ENCODE measurements at places on chromosomes 13 and 19.

- DNase-seq: no peak
Observed at GRCh38 chr13:44394658-44395057, 21.0 kb downstream of the SERP2 start.

DNA sequence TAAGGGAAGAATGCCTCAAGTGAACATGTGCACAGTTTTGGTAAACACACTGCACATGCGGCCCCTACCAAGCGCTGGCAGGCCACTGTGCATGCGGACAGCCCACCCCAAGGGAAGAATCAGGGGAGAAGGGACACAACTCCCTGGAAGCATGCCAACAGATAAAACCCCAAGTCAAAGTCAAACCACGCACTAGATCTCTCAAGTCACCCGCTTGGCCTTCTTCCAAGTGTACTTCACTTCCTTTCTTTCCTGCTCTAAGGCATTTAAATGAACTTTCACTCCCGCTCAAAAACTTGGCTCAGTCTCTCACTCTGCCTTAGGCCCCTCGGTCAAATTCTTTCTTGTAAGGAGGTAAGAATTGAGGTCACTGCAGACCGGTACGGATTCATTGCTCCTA lies 4.6 kb upstream of the RFXAP start:
- no peak for DNase-seq

DNA sequence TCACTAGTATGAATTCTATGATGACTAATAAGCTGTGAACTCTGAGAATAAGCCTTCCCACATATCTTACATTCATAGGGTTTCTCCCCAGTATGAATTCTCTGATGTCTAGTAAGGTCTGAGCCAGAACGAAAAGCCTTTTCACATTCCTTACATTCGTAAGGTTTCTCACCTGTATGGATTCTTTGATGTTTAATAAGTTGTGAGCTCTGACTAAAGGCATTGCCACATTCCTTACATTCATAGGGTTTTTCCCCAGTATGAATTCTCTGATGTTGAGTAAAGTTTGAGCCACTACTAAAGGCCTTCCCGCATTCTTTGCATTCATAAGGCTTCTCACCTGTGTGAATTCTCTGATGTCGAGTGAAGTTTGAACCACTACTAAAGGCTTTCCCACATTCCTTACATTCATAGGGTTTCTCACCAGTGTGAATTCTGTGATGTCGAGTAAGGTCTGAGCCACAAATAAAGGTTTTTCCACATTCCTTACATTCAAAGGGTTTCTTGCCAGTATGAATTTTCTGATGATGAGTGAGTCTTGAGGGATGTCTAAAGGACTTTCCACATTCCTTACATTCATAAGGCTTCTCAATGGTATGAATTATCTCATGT lies 30.7 kb upstream of the ZFP82 start:
- DNase-seq: no peak

- DNase-seq: peak; percentile 27
Observed at GRCh38 chr19:13507053-13507611, 853 bp upstream of the CACNA1A start.

- DNase-seq: no peak
Observed at GRCh38 chr13:110217085-110217484, 89.9 kb downstream of the COL4A1 start.

- DNase-seq: no peak
Observed at GRCh38 chr19:1447504-1447903, 2.4 kb upstream of the APC2 start.

- no peak for DNase-seq
Observed at GRCh38 chr19:7408251-7408650, 59.5 kb downstream of the ARHGEF18 start.

GRCh38 chr13:114130837-114131582 lies 1.4 kb downstream of the RASA3 start:
- DNase-seq: peak; percentile 98

- no peak for DNase-seq
Observed at GRCh38 chr13:36431204-36432105, 840 bp upstream of the CCNA1 start.

DNA sequence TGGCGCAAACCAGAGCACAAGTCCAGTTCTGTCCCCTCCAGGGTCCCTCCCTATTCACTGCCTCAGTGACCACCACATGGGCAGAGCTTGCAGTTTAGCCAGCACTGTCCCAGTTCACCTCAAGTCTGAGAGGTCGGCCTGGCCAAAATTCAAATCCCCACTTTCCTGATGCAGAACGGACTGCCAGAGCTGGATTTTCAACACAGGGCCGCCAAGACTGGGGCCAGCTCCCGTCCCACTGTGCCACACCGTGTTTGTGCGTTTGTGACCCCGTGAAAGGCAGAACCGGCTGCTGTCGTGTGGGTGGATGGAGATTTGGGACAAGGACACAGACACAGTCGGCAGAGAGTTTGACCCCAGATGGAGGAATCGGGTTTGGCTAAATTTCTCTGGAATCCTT lies 176.7 kb downstream of the URI1 start:
- no peak for DNase-seq

- DNase-seq: no peak
Observed at GRCh38 chr13:91056746-91057145, 290.7 kb upstream of the MIR17HG start.

DNA sequence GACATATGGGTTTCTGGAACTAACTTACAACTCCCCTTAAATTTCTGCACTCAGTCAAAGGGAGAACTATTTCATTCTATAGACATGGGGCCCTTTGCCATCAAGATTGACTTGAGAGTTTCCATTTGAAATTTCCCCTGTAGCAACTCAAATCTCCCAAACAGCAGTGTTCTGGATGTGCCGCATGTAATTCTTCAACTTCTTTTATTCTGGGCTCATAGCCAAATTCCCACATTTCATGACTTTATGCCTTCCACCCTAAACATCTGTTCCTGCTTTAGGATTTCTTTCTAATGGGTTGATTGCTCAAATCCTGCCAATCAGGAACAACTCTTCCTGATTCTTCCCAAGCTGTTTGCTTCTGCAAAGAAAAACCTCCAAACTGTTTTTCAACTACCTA lies 336.0 kb downstream of the TBC1D4 start:
- DNase-seq: no peak

- DNase-seq: no peak
Observed at GRCh38 chr19:43452582-43452981, 12.8 kb downstream of the LYPD3 start.

DNA sequence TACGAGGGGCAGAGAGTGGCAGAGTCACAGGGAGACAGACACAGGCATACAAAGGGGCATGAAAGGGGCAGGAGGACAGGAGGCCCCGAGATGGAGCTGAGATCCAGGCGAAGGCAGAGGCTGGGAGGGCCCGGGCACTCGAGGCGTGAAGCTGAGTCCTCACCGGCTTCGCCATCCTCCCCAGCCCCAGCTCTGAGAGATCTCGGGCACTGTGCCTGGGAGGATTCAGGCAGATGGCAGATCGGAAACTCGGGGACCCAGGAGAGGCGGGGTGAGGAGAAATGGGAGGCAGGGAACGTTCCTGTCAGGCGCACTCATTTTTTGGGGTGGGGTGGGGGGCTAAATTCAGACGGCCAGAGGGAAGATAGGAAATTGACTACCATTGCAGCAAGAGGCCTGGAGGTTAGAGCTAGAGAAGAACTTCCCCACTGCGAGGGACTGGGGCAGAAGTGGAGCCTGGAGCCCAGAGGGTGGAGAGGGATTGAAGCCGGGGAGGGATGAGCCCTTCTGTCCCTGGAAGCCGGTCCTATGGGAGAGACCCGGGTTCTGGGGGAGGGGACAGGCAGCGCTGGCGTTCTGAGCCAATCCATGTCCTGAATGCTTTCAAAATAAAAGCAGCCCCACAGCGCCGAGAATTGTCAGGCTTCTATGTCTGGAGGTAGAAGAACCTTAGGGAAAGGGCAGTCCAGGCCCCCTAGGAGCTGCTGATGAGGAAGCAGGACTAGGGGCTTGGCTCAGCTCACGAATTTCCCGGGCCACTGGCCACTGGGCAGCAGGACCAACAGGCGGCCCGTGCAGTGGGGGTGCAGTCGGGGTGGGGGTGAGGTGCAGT lies 12.6 kb downstream of the LRRC4B start:
- no peak for DNase-seq

DNA sequence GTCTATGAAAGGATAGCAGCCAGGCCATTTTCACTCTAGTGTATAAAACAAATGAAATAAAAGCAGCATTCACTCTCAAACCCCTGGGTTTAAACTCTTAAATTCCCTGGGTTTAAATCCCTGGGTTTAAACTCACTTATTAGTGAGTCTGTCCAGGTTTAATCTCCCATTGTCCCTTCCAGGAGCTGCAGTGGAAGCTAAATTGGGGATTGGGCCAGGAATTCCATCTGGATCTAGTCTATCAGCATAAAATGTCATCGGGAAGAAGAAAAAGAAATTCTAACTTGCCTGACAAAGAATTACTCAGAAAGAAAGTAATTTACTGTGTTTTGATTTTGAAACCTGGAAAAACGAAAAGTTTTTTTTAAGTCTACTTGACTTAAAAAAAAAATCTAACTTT lies 54.8 kb downstream of the FRY start:
- no peak for DNase-seq

DNA sequence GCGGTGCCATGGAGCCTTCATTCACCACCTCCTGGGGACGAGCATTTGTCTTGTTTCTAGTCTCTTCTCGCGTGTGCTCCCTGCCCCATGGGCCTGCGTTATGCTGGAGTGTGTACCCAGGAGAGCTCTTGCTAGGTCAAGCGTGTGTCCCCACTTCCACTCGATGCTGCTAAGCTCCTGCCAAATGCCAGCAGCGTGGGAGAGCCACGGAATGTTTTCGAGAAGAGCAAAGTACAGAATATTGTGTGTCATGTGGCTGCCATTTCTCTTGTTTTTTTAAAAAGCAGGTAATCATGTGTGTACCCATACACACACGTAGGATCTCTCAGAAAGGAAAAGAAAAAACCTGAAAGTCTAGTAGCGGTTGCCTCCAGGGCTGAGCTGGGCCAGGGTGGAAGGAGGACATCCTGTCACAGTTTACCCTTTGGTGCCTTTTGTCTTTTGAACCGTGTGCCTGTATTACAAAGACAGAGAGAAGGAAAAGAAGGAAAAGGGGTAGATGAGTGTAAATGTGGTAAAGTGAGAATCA lies 28.6 kb downstream of the PAK4 start:
- no peak for DNase-seq
